ENCODE measurements at places on chromosomes 1 and 21. TPM values are rescaled to one million over a fixed set of nuclear protein-coding genes. Genes with fewer than 3 reads are reported as not detected.

DNA sequence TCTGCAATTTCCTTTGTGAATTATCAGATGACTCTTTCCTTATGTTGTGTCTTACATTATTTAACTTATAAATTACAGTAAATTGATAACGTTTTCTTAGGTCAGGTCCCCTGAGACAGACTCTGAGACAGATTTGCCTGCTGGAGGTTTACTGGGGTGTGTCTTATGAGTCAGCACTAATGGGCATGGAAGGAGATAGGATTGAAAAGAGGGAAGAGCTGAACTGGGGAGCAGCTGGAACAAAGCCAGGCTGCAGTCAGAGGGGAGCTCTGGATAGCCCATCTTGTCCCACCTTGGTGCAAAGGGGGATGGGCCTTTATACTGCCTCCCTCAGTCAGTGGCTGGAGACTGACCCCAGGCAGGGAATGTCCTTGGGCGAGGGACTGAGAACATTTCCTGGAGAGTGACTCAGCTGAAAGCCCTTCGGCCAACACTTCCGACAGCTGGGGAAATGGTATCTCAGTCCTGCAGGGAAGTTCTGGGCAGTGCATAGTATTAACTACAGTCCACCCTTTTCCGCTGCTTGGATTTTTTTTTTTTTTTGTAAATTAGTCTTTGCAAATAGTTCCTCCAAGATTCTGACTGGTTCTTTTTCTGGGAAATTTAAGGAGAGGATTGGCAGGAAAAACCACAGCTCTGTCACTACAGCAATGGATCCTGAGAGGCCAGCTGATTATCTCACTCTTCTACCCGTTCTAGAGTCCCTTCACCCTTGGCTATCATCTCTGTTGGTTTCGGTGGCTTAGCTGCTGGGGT lies 39.1 kb upstream of the CDC42BPA start:
- peak; percentile 82 for DNase-seq

DNA sequence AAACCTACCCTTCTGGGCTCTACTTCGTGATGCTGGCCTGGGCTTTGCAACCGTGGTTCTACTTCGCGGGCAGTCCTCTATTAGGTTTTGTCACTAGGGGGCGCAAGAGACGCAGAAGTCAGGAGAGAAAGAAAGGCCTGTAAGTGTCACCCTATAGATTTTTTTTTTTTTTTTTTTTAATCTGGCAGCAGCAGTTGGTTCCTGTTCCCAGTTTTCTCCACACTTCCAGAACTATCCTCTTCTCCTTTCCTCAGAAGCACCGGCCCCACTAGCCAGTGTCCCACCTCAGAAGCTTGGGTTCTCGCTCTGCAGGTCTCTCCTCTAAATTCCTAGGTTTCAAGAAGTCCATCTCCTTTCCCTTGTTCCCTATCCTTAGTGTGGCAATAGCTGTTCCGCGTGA lies 9.1 kb upstream of the LCE2D start:
- DNase-seq: no peak

DNA sequence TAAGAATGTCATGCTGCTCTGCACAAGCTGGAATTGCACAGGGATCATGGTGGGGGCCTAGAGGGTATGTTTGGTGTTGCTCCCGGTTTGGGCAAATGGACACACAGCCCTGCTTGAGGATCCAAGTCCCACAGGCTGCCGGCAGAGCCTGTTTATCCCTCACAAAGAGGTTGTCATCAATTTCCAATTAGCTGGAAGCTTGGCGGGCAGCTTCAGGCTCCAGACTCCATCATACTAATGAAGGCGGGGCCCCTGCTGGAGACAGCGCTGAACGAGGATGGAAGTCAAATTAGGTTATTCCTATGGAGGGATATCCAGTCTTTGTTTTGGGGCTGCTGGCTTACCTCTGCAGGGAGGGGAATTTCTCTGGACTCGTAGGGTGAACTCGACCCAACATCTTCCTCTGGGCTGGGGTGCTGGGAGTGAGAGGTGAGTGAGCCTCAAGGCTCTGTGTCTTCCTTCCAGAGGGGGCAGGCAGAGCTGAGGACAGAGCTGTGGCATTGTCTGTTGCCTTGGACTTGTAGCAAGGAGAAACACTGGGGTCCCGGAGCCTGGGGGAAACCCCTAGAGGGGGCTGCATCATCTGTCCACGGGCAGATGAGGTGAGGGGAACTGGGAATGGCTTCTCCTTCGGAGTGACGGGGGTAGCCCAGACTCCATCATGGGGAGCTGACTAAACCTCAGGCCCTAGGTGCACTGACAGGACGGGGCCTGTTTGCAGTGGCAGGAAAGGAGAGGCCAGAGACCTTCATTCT lies 24.9 kb upstream of the PARP1 start:
- no peak for DNase-seq

DNA sequence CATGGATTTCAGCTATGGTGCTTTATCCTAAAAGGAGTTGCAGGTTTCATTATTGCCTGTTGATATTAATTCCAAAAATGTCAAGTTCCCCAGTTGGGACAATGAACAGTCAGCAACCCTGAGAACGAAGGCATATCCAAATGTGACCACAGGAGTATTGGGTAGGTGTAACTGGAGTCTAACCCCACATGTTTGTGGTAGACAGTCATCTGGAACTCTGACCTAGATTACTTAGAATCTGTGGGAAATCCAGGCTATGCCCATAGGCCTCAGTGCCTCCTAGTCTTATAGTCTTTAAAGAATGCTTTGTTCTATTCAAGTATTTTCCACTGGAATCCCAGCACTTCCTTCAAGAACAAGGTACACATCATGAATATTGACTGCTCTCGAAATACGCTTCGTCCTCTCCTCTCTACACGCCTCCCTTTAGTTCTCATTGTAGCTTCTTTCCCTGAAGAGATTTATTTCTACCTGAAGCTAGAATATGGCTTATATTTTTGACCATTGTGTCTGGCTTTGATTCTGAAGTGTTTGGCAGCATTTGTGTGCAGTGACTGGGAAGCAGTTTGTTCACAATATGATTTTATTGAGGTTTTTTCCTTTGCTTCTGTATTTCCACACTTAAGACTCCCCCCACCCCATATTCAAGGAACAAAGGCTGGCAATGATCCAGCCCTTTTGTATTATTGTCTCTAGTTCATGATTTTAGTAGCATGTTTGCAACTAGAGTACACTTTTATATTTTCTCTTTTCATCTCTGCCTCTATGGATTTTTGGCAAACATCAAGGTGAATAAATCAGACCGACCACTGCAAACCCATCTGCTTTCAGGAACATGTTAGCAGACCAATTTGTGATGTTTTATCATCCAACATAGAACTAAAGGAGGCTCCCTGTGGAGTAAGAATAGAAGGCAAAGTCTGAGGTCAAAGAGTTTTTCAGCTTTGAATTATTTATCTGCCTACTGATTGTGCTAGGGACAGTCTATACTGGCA lies 178.6 kb downstream of the GPR52 start:
- DNase-seq: no peak

DNA sequence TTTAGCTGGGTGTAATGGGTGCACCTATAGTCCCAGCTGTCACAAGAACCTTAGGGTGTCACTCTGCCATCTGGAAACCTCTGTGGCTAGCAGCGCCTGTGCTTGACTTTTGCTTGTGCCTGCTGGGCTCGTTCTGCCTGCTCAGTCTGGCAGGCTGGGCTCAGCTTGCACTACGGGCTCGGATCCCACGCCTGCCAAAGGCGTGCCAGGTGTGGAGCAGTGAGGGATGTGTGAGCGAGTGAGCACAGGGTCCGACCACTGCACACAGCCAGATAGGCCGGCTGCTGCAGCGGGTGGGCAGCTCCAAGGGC lies 2.8 kb upstream of the LSM10 start:
- no peak for DNase-seq

DNA sequence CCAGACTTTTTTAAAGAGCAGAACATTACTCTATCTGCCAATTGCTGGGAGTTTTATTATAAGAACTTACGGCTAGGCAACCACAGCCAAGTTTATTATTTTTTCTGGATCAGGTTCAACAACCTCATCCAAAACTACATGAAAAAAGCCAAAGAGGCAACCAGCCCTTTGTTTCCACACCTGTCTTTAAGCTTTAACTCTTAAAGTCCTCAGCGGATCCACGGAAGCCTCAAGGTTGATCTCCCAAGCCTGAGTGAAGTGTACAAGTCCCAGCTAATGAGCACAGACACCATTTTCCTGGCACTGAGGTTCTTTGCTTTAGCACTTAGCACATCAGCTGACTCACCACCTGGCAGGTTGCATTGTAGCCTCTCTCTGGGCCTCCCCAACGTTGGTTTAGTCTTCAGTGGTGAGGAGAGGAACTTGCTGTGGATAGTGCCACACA lies 143.1 kb downstream of the TGFBR3 start:
- peak; percentile 66 for DNase-seq

- DNase-seq: no peak
Observed at GRCh38 chr1:180198196-180198595, 31.9 kb upstream of the LHX4 start.

GRCh38 chr1:108703939-108704338 lies 8.8 kb upstream of the FNDC7 start:
- DNase-seq: no peak

GRCh38 chr21:35005077-35005476 lies 44.0 kb downstream of the RUNX1 start:
- no peak for DNase-seq

- DNase-seq: no peak
Observed at GRCh38 chr1:158527190-158527815, 26.9 kb downstream of the OR6Y1 start.

GRCh38 chr1:28538286-28538685 lies 14.6 kb upstream of the TRNAU1AP start:
- no peak for DNase-seq

DNA sequence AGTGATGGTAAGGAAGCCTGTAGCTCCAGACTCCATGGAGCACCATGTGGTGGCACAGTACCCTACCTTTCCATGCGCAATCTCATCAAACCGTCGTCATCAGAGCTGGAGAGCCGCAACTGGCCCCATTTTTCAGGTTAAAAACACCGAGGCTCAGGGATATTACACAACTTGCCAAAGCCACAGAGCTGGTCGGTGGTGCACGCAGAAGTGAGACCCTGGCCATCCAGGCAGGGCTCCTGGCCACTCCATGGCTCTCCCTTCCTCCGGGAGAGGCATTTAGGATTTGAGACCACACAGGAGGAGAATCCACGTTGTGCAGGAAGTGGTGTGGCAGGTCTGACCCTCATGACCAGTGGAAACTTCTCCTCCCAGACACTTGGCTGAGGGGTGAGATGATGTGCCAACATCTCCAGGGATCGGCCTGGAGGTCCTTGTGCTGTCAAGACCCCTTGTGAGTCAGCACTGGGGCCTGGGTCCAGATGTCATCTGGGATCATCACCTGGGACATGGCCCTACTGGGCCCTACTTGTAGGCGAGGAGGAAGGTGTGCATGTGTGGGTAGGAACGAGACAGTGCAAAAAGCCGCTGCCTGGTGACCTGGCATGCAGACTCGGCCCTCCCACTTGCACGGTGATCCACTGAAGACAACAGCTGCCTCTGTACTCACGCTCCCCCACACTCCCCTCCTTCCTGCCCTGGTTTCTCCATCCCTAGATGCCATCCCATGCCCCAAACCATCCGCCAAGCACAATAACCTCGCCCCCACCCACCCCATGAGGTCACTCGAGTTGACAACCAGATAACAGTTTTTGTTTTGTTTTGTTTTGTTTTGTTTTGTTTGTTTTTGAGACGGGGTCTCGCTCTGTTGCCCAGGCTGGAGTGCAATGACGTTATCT lies 10.4 kb downstream of the TFF3 start:
- no peak for DNase-seq

The FLVCR1 gene
- total RNA-seq: 2.3 TPM

The PCAT6 gene
- total RNA-seq: 1.7 TPM
